ENCODE measurements at places on chromosomes 16 and 17. TPM values are rescaled to one million over a fixed set of nuclear protein-coding genes. Genes with fewer than 3 reads are reported as not detected.

The CDRT15 gene
- total RNA-seq = 0.84 TPM

The IRX6 gene
- total RNA-seq = not detected

The CD300LB gene
- total RNA-seq = not detected

- no peak for DNase-seq
Measured at GRCh38 chr16:88941913-88942909, 34.8 kb downstream of the CBFA2T3 start.

DNA sequence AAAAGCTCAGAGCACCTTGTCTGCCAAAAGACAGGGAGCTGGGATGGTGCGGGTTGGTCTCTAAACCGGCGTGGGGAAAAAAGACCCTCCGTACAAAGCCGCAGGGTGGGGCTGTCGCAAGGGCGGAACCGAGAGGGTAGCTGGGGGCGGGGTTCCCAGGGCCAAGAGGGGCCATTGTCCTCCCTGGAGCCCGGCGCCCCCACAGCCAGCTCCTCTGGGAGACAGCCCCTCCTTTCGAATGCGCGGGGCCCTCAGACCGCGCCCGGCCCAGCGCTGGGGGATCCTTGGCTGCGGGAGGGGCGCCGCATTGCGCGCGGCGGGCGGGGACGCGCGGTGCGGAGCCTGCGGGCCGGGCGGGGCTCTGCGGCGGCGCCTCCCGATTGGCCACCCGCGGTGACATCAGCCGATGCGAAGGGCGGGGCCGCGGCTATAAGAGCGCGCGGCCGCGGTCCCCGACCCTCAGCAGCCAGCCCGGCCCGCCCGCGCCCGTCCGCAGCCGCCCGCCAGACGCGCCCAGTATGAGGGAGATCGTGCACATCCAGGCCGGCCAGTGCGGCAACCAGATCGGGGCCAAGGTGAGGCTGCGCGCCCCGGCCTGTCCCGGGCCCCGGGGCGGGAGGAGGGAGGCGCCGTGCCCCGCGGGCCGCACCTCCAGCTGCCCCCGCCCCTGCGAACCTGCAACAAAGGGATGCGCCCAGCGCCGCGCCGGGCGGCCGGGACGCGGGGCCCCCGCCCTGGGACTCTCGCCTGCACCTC lies at the start of gene TUBB3:
TSS of gene TUBB3 (plus strand) at position 459 of the 756 bp plus-strand sequence. CDS start at position 519, 60 bp downstream.
- peak; percentile 85 for DNase-seq
